ENCODE measurements at places on chromosomes 4 and X.

GRCh38 chrX:17552044-17552650, 177.1 kb downstream of the NHS start:
- H3K4me3 ChIP-seq, result no peak overlapping the region
- H3K4me1 ChIP-seq, result no peaks in the 10 kb centered on the region
- H3K27ac ChIP-seq, result no peak overlapping the region
- no peaks in the 10 kb centered on the region for H3K27me3 ChIP-seq
- no peak for DNase-seq

- DNase-seq, result no peak
- no peaks in the 10 kb centered on the region for H3K27me3 ChIP-seq
- H3K4me3 ChIP-seq, result no peak overlapping the region
- H3K4me1 ChIP-seq, result no peaks in the 10 kb centered on the region
- H3K27ac ChIP-seq, result no peak overlapping the region
Measured at GRCh38 chr4:126973201-126973600, 659.6 kb upstream of the INTU start.

- H3K4me1 ChIP-seq, result peaks cover 22% of the 10 kb centered on the region
- DNase-seq, result no peak
- H3K4me3 ChIP-seq, result no peak overlapping the region
- H3K27me3 ChIP-seq, result no peaks in the 10 kb centered on the region
- H3K36me3 ChIP-seq, result peaks cover 80% of the 10 kb centered on the region
- no peak overlapping the region for H3K27ac ChIP-seq
Measured at GRCh38 chrX:72272868-72273267, 4.2 kb downstream of the RPS4X start.

DNA sequence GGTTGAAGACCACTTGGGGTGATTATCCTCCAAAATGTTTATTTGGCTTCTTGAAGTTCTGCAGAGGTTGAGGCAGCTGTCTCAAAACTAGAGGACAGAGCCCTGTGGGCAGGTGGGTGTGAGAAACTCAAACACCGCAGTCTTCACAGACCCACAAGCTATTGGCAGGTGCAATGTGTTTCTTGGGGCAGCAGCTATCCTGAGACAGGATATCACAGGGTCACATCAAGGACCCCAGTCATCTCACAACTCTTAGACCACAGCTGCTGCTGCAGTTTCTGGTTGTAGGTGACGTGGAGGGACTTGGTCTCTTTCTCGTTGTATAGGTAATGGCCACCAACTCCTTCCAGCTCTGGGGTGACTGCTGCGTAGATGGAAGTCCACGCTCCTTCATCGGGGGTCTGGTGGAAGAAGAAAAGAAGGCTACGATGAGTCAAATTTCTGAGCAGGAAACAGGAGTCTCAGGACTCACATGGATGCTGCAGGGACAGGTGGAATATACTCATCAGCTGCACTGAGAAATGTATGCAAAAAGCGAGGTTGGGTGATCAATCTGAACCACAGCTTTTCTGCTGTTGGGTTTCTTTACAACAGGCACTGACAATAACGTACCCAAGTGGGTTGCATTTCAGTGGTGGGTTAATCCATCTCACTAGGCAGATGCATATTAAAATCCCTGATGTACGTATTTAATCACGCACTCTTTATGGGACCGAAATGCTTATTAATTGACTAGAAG, 279.8 kb downstream of the DHRSX start:
- no peaks in the 10 kb centered on the region for H3K27me3 ChIP-seq
- H3K36me3 ChIP-seq, result peaks cover 47% of the 10 kb centered on the region
- no peak overlapping the region for H3K27ac ChIP-seq
- H3K4me3 ChIP-seq, result no peak overlapping the region
- no peaks in the 10 kb centered on the region for H3K4me1 ChIP-seq
- DNase-seq, result peak; percentile 9

DNA sequence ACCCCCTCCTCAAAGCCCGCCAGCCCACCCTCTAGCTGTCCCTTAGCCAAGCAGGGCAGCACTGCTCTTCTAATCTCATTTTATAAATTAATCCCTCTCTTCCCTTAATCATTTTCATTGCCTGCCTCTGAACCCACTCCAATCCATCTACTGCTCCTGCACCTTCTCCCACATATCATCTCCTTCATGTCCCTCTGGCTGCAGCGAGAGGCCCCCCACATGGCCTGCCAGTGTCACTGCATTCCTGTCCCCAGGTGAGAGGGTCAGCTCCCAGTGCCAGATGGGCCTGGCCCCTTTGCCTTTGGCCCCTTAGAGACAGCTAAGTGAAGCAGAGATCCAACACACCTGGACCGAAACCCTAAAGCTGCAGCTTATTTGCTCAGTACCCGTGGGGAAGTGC, 79.4 kb downstream of the PJA1 start:
- no peak overlapping the region for H3K4me3 ChIP-seq
- no peaks in the 10 kb centered on the region for H3K36me3 ChIP-seq
- no peaks in the 10 kb centered on the region for H3K27me3 ChIP-seq
- H3K27ac ChIP-seq, result no peak overlapping the region

- DNase-seq, result no peak
- no peaks in the 10 kb centered on the region for H3K4me1 ChIP-seq
- no peak overlapping the region for H3K27ac ChIP-seq
- H3K27me3 ChIP-seq, result no peaks in the 10 kb centered on the region
Measured at GRCh38 chrX:23766650-23767551, 16.1 kb upstream of the SAT1 start.

GRCh38 chr4:16665942-16666551, 232.4 kb downstream of the LDB2 start:
- no peaks in the 10 kb centered on the region for H3K4me1 ChIP-seq
- H3K4me3 ChIP-seq, result no peak overlapping the region
- DNase-seq, result no peak
- H3K36me3 ChIP-seq, result no peaks in the 10 kb centered on the region
- no peak overlapping the region for H3K27ac ChIP-seq

DNA sequence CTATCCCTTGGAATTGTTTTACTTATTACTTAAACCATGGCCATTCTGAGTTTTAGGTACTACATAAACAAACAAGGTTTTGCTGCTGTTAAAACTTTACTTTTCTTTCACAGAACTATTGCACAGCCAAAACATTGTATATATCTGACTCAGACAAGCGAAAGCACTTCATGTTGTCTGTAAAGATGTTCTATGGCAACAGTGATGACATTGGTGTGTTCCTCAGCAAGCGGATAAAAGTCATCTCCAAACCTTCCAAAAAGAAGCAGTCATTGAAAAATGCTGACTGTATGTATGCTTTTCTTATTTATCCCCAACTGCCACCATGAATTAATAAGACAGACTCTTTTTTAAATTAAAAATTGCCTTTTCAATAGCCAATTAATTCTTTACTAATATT, 69.8 kb downstream of the CCKAR start:
- no peaks in the 10 kb centered on the region for H3K27me3 ChIP-seq
- H3K4me1 ChIP-seq, result no peaks in the 10 kb centered on the region

DNA sequence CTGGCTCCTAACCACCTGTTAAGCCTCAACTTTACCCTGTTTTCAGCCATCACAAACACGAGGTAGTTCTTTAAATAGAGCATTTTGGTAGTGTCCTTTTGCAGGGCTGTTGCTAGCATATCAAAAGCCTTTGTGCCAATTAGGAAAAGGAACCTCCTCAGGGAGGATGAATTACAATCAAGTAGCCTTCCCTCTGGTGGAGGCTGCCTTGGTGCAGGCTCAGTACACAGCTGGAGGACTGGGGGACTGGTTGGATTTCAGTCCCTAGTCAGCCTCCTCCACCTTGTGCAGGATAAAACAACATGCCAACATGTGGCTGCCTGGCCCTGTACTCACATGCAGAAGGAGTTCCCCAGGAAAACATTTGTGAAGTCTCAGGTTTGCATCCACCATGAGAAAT, 53.1 kb downstream of the RASGEF1B start:
- H3K36me3 ChIP-seq, result no peaks in the 10 kb centered on the region
- H3K27ac ChIP-seq, result no peak overlapping the region
- no peaks in the 10 kb centered on the region for H3K4me1 ChIP-seq
- no peak for DNase-seq
- no peaks in the 10 kb centered on the region for H3K27me3 ChIP-seq

GRCh38 chr4:37837446-37837845, 11.0 kb downstream of the PGM2 start:
- H3K27me3 ChIP-seq, result no peaks in the 10 kb centered on the region
- H3K4me3 ChIP-seq, result no peak overlapping the region
- H3K4me1 ChIP-seq, result no peaks in the 10 kb centered on the region
- peaks cover 47% of the 10 kb centered on the region for H3K36me3 ChIP-seq
- no peak overlapping the region for H3K27ac ChIP-seq

GRCh38 chr4:138298431-138298830, 56.3 kb upstream of the SLC7A11 start:
- DNase-seq, result no peak
- no peaks in the 10 kb centered on the region for H3K4me1 ChIP-seq
- no peak overlapping the region for H3K27ac ChIP-seq
- no peaks in the 10 kb centered on the region for H3K27me3 ChIP-seq

DNA sequence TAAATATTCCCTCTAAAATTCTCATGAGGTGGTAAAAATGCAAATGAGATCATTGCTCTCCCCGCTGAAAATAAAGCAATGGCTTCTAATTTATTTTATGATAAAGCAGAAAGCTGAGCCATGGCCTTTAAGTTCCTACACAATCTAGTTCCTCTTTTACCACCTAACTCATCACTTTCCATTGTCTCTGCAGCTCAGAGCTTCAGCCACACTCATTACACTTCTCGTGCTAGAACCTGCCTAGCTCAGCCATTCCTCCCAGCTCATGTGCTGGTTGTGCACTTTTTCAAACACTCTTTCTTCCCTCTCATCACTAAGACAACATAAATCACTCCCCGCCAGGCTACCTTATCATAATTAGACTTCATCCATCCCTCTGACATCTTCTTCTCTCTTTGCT, 1112.1 kb upstream of the PRKX start:
- H3K4me1 ChIP-seq, result no peaks in the 10 kb centered on the region
- H3K36me3 ChIP-seq, result no peaks in the 10 kb centered on the region
- H3K27ac ChIP-seq, result no peak overlapping the region
- no peak for DNase-seq

DNA sequence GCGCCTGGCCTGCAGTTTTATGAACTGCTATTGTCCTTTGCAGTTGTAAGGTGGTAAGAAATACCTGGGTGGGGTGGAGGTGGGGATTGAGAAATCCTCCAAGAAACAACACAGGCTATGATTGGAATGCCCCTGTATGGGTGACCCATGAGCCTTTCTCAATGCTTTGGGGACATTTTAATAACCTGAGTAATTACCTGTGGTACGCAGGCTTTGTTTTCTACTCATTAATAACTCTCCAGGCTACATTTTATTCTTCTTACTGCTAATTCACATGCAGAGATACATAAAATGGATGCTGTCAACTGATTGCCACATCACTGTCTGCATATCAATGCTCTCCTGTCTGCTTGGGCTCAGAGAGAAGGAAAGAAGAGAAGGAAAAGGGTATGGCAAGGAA, 41.8 kb downstream of the PHEX start:
- no peaks in the 10 kb centered on the region for H3K4me1 ChIP-seq
- no peak overlapping the region for H3K27ac ChIP-seq
- H3K4me3 ChIP-seq, result no peak overlapping the region
- no peak for DNase-seq
- H3K36me3 ChIP-seq, result no peaks in the 10 kb centered on the region

DNA sequence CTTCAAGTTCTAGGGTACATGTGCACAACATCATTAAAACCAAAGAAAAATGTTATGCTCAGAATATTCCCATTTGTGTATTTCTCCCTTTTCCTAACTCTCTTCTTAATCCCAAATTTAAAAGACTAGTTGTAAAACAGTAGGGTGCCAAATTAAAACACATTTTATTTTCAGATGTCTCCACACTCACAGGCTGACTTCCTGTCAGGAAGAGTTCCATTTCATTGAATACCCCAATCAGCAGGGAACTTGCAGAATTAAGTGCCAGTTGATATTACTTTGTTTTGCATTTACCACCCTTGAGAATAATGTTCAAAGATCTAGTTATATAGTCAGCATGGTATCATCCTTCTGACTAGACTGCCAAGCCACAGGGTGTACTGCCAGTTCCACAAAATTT, 207.9 kb downstream of the MAB21L2 start:
- no peak overlapping the region for H3K27ac ChIP-seq
- no peaks in the 10 kb centered on the region for H3K4me1 ChIP-seq
- H3K4me3 ChIP-seq, result no peak overlapping the region
- no peak for DNase-seq

DNA sequence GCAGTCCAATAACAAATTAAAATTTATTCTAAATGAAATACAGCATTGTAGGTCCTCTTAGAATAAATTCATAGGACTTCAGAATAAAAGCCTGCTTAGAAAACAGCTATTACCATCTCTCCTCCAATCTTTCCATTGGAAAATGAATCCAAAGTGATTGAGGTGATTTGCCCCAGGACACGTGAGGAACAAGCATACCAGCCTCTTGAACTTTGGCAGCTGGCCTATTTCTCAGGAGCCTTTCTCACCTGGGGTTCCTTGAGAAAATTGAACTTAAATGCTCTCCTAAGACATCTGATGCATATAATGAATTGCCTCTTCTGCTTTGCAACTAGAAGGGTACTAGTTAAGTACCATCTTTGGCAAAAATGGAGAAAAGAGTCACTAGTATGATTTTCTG, 13.5 kb downstream of the ARHGAP24 start:
- no peak overlapping the region for H3K4me3 ChIP-seq
- no peaks in the 10 kb centered on the region for H3K27me3 ChIP-seq
- H3K4me1 ChIP-seq, result no peaks in the 10 kb centered on the region
- DNase-seq, result no peak
- no peaks in the 10 kb centered on the region for H3K36me3 ChIP-seq
- no peak overlapping the region for H3K27ac ChIP-seq

- H3K4me1 ChIP-seq, result no peaks in the 10 kb centered on the region
- H3K36me3 ChIP-seq, result no peaks in the 10 kb centered on the region
- H3K4me3 ChIP-seq, result no peak overlapping the region
- DNase-seq, result no peak
Measured at GRCh38 chrX:153562546-153562945, 36.4 kb downstream of the CCNQ start.

GRCh38 chr4:124276461-124276860, 436.1 kb downstream of the ANKRD50 start:
- peaks cover 2% of the 10 kb centered on the region for H3K4me1 ChIP-seq
- no peaks in the 10 kb centered on the region for H3K36me3 ChIP-seq
- no peaks in the 10 kb centered on the region for H3K27me3 ChIP-seq
- no peak for DNase-seq

GRCh38 chrX:30005813-30006212, 209.6 kb upstream of the MAGEB2 start:
- H3K27me3 ChIP-seq, result no peaks in the 10 kb centered on the region
- no peak overlapping the region for H3K27ac ChIP-seq
- no peak overlapping the region for H3K4me3 ChIP-seq
- H3K4me1 ChIP-seq, result no peaks in the 10 kb centered on the region

GRCh38 chrX:41837270-41837944, 85.9 kb downstream of the CASK start:
- H3K4me1 ChIP-seq, result peaks cover 3% of the 10 kb centered on the region
- H3K27ac ChIP-seq, result no peak overlapping the region
- no peak overlapping the region for H3K4me3 ChIP-seq
- no peaks in the 10 kb centered on the region for H3K36me3 ChIP-seq
- no peak for DNase-seq
- H3K27me3 ChIP-seq, result no peaks in the 10 kb centered on the region

GRCh38 chrX:41119803-41120202, 34.6 kb downstream of the USP9X start:
- H3K36me3 ChIP-seq, result no peaks in the 10 kb centered on the region
- H3K27me3 ChIP-seq, result no peaks in the 10 kb centered on the region
- DNase-seq, result no peak

Data from tibial artery (tissue), 4 donors.